Muscle of leg (tissue), 16 donors: ENCODE measurements at places on chromosomes 5 and 9. TPM values are rescaled to one million over a fixed set of nuclear protein-coding genes. Genes with fewer than 3 reads are reported as not detected.

RETREG1 gene
- 67.3 TPM for total RNA-seq

CRB2 gene
- 0.04 TPM for total RNA-seq

C9orf153 gene
- total RNA-seq: 0.49 TPM

SPINK5 gene
- total RNA-seq: 0.27 TPM

CMBL gene
- 24.1 TPM for total RNA-seq

GFI1B gene
- 0.13 TPM for total RNA-seq

NUTM2G gene
- not detected for total RNA-seq

LURAP1L gene
- total RNA-seq: 7.7 TPM

PCDHGC4 gene
- 1.8 TPM for total RNA-seq

FIBCD1 gene
- not detected for total RNA-seq

SLC25A2 gene
- total RNA-seq: 0.22 TPM

AMBP gene
- total RNA-seq: 0.58 TPM

WDR38 gene
- total RNA-seq: 0.04 TPM

CCDC69 gene
- total RNA-seq: 61.4 TPM

GRIN3A gene
- total RNA-seq: 0.80 TPM

PCDHGB4 gene
- total RNA-seq: 4.2 TPM

SEMA5A gene
- total RNA-seq: 26.5 TPM

SPATA31D4 gene
- total RNA-seq: not detected

LRSAM1 gene
- total RNA-seq: 5.8 TPM

MPDZ gene
- total RNA-seq: 39.5 TPM

ELAVL2 gene
- total RNA-seq: 2.1 TPM

RABEPK gene
- total RNA-seq: 19.3 TPM

MARCOL gene
- not detected for total RNA-seq

CSF1R gene
- total RNA-seq: 9.2 TPM

ARL14EPL gene
- total RNA-seq: 0.09 TPM

MAPKAP1 gene
- total RNA-seq: 47.3 TPM

CDC20B gene
- not detected for total RNA-seq

SCAMP1 gene
- total RNA-seq: 41.1 TPM

KIF2A gene
- total RNA-seq: 37.0 TPM

BHMT gene
- total RNA-seq: 0.09 TPM

NSUN2 gene
- total RNA-seq: 33.2 TPM

PKD2L2 gene
- 1.2 TPM for total RNA-seq

PCDHB16 gene
- 2.1 TPM for total RNA-seq

EFNA5 gene
- 3.7 TPM for total RNA-seq

FAM240B gene
- total RNA-seq: not detected

LRRC19 gene
- total RNA-seq: not detected

PLAC8L1 gene
- total RNA-seq: 0.18 TPM

IQGAP2 gene
- total RNA-seq: 17.2 TPM

CD74 gene
- 50.2 TPM for total RNA-seq

DPYSL3 gene
- total RNA-seq: 87.5 TPM

CNTNAP3 gene
- 2.9 TPM for total RNA-seq

FGF10 gene
- total RNA-seq: 7.8 TPM

TAF11L5 gene
- total RNA-seq: not detected

ZFP2 gene
- 2.9 TPM for total RNA-seq

PCDHGB6 gene
- total RNA-seq: 3.0 TPM

DMRT2 gene
- 23.4 TPM for total RNA-seq

THBS4 gene
- 315 TPM for total RNA-seq

SPATA31E1 gene
- not detected for total RNA-seq

TGFBI gene
- total RNA-seq: 195 TPM

ZER1 gene
- total RNA-seq: 14.2 TPM

PTPN3 gene
- total RNA-seq: 3.1 TPM

RELL2 gene
- total RNA-seq: 0.18 TPM

PCDHGC3 gene
- total RNA-seq: 52.7 TPM

ISL1 gene
- 0.09 TPM for total RNA-seq

FGF18 gene
- 27.8 TPM for total RNA-seq

OGN gene
- 454 TPM for total RNA-seq
